ENCODE measurements at places on chromosomes 3 and 15. TPM values are rescaled to one million over a fixed set of nuclear protein-coding genes. Genes with fewer than 3 reads are reported as not detected.

Gene ZNF106
- 46.6 TPM for total RNA-seq

Gene MUSTN1
- 0.83 TPM for total RNA-seq

Gene HEMK1
- total RNA-seq = 23.5 TPM

Gene NR2E3
- total RNA-seq = not detected

Gene SLC28A1
- not detected for total RNA-seq

Gene GOLGA8G
- not detected for total RNA-seq

Gene CCDC13
- 1.7 TPM for total RNA-seq

Gene IFT80
- total RNA-seq = 20.8 TPM

Gene FAM43A
- total RNA-seq = 27.2 TPM

Gene CPNE9
- total RNA-seq = 0.20 TPM

Gene C3orf33
- total RNA-seq = 1.6 TPM

Gene CTXN2
- total RNA-seq = not detected

Gene DLL4
- 0.05 TPM for total RNA-seq

Gene SENP5
- total RNA-seq = 35.8 TPM

Gene FSD2
- not detected for total RNA-seq

Gene PLCL2
- total RNA-seq = 40.0 TPM

Gene SCN5A
- 0.02 TPM for total RNA-seq

Gene TUSC2
- total RNA-seq = 32.2 TPM

Gene PIF1
- total RNA-seq = 3.3 TPM

Gene SKOR1
- total RNA-seq = 0.64 TPM

Gene SI
- not detected for total RNA-seq

Gene LRRC31
- total RNA-seq = not detected

Gene DNAJA4
- 18.8 TPM for total RNA-seq

Gene ATP10A
- total RNA-seq = not detected

Gene SLC22A13
- 0.51 TPM for total RNA-seq

Gene ATG7
- total RNA-seq = 49.0 TPM

Gene SNTN
- total RNA-seq = not detected

Gene FBXW12
- not detected for total RNA-seq

Gene SPESP1
- 0.44 TPM for total RNA-seq

Gene SIDT1
- total RNA-seq = 44.9 TPM

Gene SPINT1
- 8.6 TPM for total RNA-seq

Gene HHATL
- not detected for total RNA-seq

Gene TIMP4
- total RNA-seq = not detected

Gene CHL1
- total RNA-seq = 7.4 TPM

Gene LMAN1L
- 2.2 TPM for total RNA-seq

Gene CLDN1
- total RNA-seq = not detected

Gene TRIM42
- total RNA-seq = not detected

Gene SENP8
- 1.6 TPM for total RNA-seq

Gene NPAP1
- total RNA-seq = not detected

Gene SLC22A14
- 0.16 TPM for total RNA-seq

Gene RASL12
- total RNA-seq = not detected

Gene RLBP1
- not detected for total RNA-seq

Gene ELL3
- 95.5 TPM for total RNA-seq

Gene WDR72
- total RNA-seq = not detected

Gene VEPH1
- not detected for total RNA-seq

Gene KNG1
- total RNA-seq = not detected

Gene EIF4A2
- 533 TPM for total RNA-seq

Gene ADAMTS7
- total RNA-seq = 12.0 TPM

Gene DOCK3
- total RNA-seq = 0.07 TPM

Gene PRR20G
- not detected for total RNA-seq

Gene OXTR
- total RNA-seq = 2.5 TPM

Gene MAGEL2
- not detected for total RNA-seq

Gene NME9
- not detected for total RNA-seq

Gene GOLGA6L7
- not detected for total RNA-seq

Gene STRC
- total RNA-seq = 0.42 TPM

Gene HTR3E
- total RNA-seq = not detected

Gene LIPH
- total RNA-seq = not detected

Measured in activated B cell treated with CpG ODN at 0.5 μM for 24 hours (primary cell).